Activated CD8-positive, alpha-beta memory T cell treated with anti-CD3 and anti-CD28 coated beads for 1 hour (primary cell): ENCODE measurements at places on chromosomes 4 and X.

GRCh38 chr4:145230726-145231125 lies 50.3 kb upstream of the OTUD4 start:
- DNase-seq, result no peak

- DNase-seq, result no peak
These were observed 81.5 kb upstream of the MAPK10 start for GRCh38 chr4:86441175-86441936.

GRCh38 chr4:3492741-3493719 lies 29.9 kb downstream of the DOK7 start:
- DNase-seq, result no peak

- no peak for DNase-seq
These were observed 18.0 kb downstream of the RPS6KA3 start for GRCh38 chrX:20248592-20249192.

GRCh38 chr4:187618701-187619281 lies 376.8 kb upstream of the ZFP42 start:
- DNase-seq, result no peak

DNA sequence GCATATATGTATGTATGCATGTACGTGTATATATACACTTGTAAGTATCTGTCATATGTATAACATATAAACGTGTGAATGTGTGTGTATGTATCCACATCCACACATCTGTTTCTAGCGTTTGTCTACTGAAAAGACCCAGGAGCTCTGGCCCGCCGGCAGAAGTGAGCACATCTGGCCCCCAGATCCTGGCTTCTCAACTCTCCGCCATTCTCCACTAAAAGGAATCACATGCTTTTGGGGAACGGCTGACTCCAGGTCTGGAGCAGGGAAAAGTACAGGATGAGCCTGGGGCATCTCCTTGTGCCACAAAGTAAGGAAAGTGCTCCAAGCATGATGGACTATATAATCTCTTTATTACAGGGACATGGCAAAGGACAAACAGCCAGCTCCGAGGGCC lies 143.7 kb downstream of the AFAP1 start:
- no peak for DNase-seq

DNA sequence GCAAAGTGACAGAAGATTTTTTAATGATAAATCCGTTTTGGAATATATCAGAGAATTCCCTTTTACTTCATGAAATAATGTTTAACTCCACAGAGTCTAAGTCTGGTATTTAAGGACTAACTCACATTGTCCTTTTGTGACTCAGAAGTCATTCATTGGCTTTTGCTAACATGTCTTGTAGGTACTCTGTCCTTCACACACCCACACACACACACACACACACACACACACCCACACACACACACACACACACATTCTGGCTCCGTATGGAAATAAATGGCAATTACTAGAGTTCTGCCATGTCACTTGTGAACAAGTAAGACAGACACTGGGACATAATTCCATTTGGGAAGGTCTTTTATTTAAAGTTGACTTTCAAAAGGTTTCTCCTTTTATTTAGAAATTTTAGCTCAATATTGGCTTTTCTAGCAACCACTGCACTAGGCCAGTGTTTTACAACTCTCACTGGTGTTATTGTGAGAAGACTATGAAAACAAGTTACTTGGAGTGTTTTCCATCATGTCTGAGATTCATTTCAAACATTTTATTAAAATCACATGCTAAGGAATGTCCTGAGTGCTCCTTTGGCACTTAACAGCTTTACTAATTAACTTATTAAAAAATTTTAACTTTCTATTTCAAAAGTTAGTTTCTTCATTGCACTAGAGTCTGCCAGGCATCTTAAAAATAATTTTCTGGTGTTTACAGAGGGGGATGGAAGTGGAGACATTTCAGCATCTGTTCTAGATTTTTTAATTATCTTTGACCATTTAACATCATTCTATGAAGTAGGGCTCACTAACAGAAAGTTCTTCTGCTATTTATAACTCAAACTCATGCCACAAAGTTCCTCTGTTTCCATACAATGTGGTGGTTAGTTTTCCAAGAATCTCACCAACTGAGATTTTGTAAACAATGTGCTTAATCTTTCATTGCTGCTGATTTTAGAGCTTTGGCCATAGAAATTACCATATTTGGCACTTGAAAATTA lies 240.3 kb upstream of the GPC4 start:
- DNase-seq, result no peak

DNA sequence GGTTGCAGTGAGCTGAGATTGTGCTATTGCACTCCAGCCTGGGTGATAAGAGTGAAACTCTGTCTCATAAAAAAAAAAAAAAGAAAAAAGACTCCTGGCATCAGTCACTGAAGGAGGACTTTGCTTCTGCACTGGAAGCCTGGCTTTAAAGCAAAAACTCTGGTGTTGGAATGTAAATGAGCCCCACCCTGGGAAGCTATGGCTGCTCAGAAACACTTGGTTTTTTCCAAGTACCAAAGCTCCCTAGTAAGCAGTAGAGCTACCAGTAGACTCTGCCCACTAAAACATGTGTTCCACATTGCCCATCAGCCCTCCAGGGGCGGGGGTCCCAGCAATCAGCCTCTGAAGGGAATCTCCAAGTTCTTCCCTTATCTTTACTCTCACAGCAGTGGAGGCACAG lies 154.4 kb downstream of the SHROOM3 start:
- DNase-seq, result no peak

DNA sequence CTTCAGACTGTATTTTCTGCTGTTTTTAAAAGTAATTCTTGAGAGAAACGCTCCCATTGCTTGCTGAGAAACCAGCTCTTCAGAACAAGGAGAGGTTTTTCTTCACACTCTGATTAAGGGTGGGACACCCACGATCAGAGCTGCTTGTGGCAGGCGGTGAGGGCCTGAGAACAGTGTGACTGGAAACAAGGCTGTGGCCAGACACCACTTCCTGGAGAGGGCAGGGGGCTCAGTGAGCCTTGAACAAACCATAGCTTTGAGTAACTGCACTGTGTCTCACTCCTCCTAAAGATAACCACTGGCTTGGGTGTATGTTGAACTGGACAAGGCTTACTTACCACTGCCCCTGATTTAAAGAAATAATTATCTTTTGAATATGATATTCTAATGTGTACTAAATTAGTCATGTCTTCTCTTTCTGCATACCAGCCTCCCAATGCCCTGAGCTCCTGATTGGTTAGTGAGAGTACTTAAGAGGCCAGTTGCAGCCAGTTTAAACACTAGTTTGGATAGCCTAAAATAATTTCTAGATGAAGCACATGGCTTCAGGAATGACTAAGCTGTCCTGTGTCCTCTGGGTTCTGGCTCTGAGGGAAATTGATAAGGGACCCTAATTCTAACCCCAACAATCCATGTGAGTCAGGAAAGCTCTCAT lies 3.7 kb upstream of the GPR82 start:
- DNase-seq, result no peak

- no peak for DNase-seq
These were observed 7.7 kb upstream of the MAPK10 start for GRCh38 chr4:86367577-86367976.

GRCh38 chr4:25095837-25096236 lies 64.4 kb downstream of the SEPSECS start:
- DNase-seq, result no peak

- DNase-seq, result no peak
These were observed 152.0 kb upstream of the SLC4A4 start for GRCh38 chr4:71186566-71187403.

DNA sequence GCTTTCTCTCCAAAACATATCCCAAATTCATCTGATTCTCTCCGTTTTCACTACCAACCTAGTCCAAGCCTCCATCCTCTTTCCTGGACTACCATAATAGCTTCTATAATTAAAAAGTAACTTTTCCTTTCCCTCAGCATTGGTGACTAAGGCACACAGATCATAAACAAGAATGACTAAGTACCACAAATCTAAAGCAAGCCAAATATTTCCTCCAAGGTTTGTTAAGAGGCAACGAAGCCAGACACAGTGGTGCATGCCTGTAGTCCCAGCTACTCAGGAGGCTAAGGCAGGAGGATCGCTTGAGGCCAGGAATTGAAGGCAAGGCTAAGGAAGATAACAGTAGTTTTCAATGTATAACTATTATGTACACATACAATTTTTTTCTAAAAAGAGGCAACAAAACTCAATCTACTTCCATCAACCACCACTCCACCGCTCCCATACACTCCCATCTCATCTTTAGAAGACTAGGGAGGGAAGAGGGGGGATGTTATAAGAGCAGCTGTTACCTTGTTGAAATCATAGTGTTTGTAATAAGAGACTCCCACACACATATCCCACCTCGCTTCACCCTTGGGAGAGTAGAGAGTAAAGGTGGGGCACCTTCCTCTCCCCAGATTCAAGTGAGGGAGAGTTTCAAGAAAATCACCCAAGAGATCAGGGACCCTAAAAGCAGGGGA lies 4.2 kb upstream of the JCHAIN start:
- no peak for DNase-seq

DNA sequence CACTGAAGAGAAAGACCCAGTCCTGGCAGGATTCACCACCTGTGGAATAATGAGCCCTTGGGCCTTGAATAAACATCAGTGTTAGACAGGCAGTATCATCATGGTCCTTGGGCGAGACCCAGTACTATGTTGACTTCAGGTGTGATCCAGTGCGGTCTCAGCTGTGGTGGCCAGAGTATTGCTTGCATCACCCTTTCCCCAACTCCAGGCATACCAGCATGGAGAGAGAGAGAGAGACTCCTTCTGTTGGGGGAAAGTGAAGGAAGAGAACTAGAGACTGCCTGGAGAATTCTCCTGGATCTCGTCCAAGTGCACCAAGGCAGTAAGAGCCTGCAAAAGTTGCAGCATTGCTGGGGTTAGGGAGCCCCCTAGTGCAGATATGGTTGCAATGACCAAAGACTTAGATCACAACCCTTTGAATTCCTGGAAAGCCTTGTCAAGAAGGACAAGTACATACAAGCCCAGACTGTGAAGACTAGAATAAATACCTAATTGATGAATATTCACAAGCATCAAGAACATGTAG lies 61.1 kb upstream of the VAMP7 start:
- DNase-seq, result peak; percentile 2

GRCh38 chr4:183182873-183183725 lies 84.0 kb downstream of the WWC2 start:
- no peak for DNase-seq

GRCh38 chrX:37745354-37745753 lies 34.5 kb upstream of the CYBB start:
- peak; percentile 42 for DNase-seq

- DNase-seq, result no peak
These were observed 339.8 kb upstream of the FRG1 start for GRCh38 chr4:189600718-189601435.

DNA sequence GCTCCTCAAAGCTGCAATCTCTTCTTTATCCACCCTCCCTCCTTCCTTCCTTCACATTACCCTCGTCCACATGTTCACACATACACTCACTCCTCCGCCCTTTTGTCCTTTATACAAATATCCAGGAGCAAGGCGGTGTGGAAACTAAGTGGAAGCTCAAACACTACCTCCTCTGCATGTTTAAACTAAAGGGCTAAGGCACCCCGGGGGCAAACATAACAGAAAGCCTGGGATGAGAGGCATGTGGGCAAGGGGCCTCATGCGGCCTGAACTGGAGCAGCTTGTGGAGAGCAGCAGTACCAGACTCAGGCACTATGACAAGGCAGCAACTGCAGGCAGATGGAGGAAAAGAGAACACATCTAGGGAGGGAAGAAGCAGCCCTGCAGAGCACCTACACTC lies 9.5 kb downstream of the MAB21L2 start:
- no peak for DNase-seq

GRCh38 chr4:23438764-23439163 lies 451.1 kb downstream of the PPARGC1A start:
- DNase-seq, result no peak

DNA sequence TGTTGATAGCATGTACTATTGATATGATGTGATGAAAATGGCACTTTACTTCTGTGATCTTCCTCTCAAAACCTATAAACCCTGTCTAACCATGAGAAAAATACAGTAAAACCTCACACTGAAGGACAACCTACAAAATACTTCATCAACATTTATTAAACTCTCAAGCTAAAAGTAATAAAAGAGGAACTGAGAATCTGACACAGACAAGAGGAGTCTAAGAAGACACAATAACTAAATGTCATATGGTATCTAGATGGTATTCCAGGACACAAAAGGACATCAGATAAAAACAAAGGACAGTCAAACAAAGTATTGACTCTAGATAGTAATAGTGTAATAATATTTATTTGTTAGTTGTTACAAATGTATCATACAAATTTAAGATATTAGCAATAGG lies 655.3 kb downstream of the SH3BGRL start:
- DNase-seq, result no peak

DNA sequence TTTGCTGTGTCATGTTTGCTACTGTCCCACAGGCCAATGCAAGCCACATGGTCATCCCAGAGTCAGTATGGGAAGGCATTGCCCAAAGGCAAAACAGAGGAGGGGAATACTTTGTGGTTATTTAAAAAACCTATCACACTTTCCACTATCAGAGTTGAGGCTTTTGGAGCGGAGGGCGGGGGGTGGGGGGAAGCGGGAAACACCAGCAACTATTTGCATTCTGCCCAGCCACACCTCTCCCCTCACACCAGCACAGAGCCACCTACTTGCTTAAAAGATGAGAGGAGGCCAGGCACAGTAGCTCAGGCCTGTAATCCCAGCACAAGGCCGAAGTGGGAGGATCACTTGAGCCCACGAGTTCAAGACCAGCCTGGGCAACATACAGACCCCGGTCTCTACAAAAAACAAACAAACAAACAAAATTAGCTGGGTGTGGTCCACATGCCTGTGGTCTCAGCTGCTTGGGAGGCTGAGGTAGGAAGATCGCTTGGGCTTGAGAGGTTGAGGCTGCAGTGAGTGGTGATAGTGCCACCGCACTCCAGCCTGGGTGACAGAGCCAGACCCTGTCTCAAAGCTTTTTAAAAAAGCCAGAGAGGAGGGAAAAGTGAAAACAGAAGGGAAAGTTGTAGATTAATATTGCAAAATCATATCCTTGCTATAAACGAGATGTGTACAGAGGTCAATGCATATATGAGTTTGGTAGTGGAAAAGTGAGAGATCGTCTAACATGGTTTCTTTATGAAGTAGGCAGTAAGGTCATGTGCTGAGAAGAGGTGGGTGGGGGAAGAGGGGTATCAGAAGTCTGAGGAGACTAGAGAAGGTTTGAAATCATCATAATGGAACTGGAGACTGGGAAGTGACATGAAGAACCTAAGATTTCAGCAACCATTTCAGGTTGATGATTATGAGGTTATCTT lies 1.9 kb upstream of the CHST7 start:
- DNase-seq, result no peak

- no peak for DNase-seq
These were observed 13.7 kb downstream of the STAG2 start for GRCh38 chrX:123975180-123975579.

DNA sequence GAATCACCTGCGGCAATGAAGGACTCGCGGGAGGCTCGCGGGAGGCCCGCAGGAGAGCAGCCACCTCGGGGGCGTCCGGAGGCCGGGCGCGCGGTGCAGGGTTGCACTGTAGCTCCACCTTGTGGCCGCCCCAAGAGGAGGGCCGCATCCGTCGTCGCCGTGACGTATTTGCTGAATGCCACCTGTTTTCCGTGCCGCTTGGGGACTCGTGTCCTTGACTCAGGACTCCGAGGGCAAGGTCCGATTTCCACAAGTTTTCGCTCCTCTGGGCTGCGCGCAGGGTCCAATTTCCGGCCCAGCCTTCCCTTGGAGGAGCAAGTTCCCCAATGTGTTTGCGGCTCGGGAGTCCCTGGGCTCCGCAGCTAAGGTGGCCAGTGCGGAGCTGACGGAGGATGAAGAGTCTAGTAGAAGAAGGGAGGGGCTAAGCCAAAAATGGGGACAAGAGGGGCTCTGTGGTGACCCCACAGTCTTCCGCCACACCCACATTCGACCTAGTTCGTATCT lies 10.7 kb upstream of the DLG3 start:
- DNase-seq, result peak; percentile 40
